ENCODE measurements at places on chromosomes 11 and 22.

DNA sequence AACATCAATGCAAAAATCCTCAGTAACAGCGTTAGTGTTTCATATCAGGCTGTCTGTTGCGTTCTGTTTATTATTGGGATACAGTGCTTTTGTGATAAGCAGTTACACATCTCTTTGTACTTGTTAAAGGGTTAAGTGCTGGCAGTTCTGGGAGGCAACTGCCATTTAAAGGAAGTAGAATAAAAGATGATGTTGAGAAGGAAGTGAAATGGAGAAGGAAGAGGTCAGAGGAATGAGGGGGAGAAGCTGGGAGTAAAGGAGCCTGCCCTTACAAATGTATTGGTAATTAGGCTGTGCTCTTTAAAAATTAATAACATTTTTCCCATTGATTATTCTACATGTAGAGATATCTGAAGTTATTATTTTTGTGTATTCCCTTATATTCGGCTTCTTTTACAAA is 674.7 kb downstream of the NTM start:
- H3K4me3 ChIP-seq, result no peak overlapping the region
- no peaks in the 10 kb centered on the region for H3K4me1 ChIP-seq
- peaks cover 5% of the 10 kb centered on the region for H3K27me3 ChIP-seq

DNA sequence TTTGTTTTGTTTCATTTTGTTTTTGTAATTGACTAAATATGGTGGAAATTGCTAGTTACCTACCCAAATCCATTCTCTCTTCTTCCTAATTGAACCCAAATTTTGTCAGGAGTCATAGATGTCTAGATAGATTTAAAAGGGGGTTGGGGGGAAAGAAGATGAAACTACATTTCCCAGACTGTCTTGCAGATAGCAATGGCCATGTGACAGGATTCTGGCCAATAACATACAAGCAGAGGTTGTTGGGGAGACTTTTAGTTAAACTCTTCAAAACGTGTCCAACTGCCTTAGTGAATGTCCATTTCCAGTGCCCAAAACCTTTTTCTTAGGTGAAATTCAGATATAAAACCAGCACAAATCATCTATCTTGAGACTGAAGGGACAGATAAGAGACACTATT is 583.9 kb upstream of the API5 start:
- H3K4me1 ChIP-seq, result no peaks in the 10 kb centered on the region
- no peaks in the 10 kb centered on the region for H3K36me3 ChIP-seq
- no peak overlapping the region for H3K27ac ChIP-seq
- no peak overlapping the region for H3K4me3 ChIP-seq
- no peak for DNase-seq

DNA sequence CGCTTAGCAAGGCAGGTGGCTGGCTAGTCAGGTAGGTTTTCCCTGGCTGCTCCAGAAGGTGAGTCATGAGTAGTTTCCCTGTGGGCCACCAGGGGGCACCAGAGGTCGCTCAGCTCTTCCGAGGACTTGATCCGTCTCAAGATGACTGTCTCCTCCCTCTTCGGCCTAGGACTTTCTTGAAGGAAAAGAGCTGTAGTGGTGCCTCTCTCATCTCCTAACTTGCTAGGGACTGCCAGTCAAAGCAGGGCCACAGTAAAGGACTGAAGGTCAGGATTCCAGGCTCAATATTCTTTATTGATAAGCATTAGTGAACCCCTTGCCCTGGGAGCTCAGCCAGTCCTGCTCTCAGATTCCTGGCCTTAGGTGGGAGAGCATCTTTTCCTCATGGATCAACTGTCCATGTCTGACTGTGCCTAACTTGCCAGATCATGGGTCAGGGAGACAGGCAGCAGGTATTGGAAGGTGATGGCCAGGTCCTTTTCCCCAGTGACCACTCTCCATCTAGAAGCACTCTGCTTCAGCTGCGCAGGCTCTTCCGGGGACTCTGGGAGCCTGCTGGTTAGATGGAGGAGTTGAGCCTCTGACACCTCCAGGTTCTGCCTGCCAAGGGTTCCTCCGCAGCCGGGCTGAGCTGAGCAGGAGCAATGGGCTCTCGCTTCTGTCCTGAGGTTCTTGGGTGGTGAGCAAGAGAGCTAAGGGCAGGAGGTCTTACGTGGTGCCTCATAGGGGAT is 1.9 kb downstream of the POLD4 start:
- peaks cover 67% of the 10 kb centered on the region for H3K4me1 ChIP-seq
- peak overlapping the region; percentile 100 for H3K27ac ChIP-seq
- H3K27me3 ChIP-seq, result no peaks in the 10 kb centered on the region
- DNase-seq, result peak; percentile 75
- H3K4me3 ChIP-seq, result no peak overlapping the region

GRCh38 chr11:63274776-63275175 is 31.4 kb upstream of the SLC22A25 start:
- H3K27me3 ChIP-seq, result no peaks in the 10 kb centered on the region
- no peak overlapping the region for H3K4me3 ChIP-seq
- H3K36me3 ChIP-seq, result no peaks in the 10 kb centered on the region
- DNase-seq, result no peak
- H3K4me1 ChIP-seq, result no peaks in the 10 kb centered on the region
- H3K27ac ChIP-seq, result no peak overlapping the region

DNA sequence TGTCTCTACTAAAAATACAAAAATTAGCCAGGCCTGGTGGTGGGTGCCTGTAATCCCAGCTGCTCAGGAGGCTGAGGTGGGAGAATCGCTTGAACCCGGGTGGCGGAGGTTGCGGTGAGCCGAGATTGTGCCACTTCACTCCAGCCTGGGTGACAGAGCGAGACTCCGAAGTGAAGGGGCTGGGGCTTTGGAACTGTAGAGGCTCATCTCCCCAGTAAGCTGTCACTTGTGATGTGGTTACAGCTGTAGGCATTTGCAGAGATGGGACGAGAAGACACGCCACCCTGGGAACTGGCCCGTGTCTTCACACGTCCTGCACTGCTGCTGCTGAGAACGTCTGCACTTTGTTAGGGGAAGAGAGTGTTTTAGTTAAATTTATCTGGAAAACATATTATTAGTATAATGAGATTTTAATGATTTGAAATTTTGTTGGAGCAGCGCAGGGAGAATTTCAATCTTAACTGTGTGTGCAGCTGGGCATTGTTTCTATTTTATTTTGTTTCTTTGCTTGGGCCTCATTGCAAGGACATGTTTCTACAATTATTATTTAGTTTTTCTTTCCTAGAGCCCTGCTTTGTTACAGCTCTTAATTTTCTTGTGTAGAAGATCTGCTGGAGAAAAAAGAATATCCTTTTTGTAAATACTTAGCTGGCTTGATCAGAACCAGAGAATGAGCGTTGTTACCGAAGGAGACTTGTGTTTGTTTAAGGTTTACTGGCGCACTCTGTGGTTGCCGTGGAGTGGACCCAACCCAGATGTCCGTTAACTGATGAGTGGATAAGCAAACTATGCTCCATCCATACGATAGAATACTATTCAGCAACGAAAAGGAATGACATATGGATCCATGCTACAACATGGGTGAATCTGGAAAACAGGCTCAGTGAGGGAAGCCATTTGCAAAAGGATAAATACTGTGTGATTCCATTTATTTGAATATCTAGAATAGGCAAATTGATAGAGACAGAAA is 18.4 kb downstream of the PARVB start:
- no peak overlapping the region for H3K27ac ChIP-seq
- no peak for DNase-seq
- H3K4me3 ChIP-seq, result no peak overlapping the region
- peaks cover 18% of the 10 kb centered on the region for H3K4me1 ChIP-seq
- H3K36me3 ChIP-seq, result no peaks in the 10 kb centered on the region

GRCh38 chr22:30314915-30315314 is 11.8 kb downstream of the TBC1D10A start:
- H3K27me3 ChIP-seq, result no peaks in the 10 kb centered on the region
- H3K4me3 ChIP-seq, result no peak overlapping the region
- H3K4me1 ChIP-seq, result peaks cover 62% of the 10 kb centered on the region
- DNase-seq, result no peak
- peak overlapping the region; percentile 30 for H3K27ac ChIP-seq

DNA sequence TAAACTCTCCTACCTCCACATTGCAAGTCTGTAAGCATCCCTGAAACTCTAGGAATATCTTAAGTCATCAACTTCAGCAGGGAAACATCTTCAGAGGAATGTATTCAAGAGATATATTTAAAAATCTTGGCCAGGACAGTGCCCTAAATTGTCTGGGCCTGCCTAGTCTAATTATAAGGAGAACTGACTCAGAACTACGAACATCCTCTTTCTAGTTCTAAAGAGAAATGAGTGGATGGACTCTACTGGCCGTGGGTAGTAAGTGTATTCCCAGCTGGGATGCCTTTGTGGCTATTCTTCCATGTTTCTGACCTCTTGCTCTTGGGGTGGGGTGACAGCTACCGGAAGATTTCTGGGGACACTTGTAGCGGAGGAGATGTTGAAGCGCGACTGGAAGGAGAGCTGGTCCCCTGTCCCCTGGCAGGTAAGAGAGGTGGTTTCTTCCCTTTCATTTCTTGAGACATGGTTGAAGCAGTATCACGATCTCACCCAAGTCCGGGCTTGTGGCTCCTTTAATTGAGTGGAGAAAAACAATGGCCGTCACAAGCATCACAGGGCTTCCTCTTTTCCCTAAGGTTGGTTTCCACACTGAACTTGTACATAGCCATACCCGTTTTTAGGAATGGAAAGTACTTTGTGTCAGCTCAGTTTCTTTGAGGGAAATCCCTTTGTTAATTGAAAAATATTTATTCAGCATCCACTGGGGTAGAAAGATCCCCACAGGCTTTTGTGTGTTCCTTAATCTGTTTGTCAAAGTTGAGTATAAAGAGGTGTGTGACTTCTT is 97.7 kb upstream of the SORL1-AS1 start:
- no peak overlapping the region for H3K4me3 ChIP-seq
- no peak overlapping the region for H3K27ac ChIP-seq
- H3K27me3 ChIP-seq, result no peaks in the 10 kb centered on the region
- H3K4me1 ChIP-seq, result no peaks in the 10 kb centered on the region
- peaks cover 33% of the 10 kb centered on the region for H3K36me3 ChIP-seq
- no peak for DNase-seq

- H3K4me1 ChIP-seq, result peaks cover 6% of the 10 kb centered on the region
- no peaks in the 10 kb centered on the region for H3K36me3 ChIP-seq
- no peak for DNase-seq
- no peak overlapping the region for H3K27ac ChIP-seq
These were observed 30.4 kb upstream of the CD5 start for GRCh38 chr11:61071913-61072312.

- H3K4me1 ChIP-seq, result peaks cover 4% of the 10 kb centered on the region
- no peak for DNase-seq
- no peak overlapping the region for H3K4me3 ChIP-seq
- H3K27ac ChIP-seq, result no peak overlapping the region
- H3K27me3 ChIP-seq, result peaks cover 11% of the 10 kb centered on the region
These were observed 17.9 kb downstream of the APLNR start for GRCh38 chr11:57219021-57219627.

GRCh38 chr11:113474362-113475159 is 637 bp downstream of the DRD2 start:
- H3K4me3 ChIP-seq, result peak overlapping the region; percentile 38
- peak; percentile 95 for DNase-seq
- peaks cover 17% of the 10 kb centered on the region for H3K4me1 ChIP-seq

DNA sequence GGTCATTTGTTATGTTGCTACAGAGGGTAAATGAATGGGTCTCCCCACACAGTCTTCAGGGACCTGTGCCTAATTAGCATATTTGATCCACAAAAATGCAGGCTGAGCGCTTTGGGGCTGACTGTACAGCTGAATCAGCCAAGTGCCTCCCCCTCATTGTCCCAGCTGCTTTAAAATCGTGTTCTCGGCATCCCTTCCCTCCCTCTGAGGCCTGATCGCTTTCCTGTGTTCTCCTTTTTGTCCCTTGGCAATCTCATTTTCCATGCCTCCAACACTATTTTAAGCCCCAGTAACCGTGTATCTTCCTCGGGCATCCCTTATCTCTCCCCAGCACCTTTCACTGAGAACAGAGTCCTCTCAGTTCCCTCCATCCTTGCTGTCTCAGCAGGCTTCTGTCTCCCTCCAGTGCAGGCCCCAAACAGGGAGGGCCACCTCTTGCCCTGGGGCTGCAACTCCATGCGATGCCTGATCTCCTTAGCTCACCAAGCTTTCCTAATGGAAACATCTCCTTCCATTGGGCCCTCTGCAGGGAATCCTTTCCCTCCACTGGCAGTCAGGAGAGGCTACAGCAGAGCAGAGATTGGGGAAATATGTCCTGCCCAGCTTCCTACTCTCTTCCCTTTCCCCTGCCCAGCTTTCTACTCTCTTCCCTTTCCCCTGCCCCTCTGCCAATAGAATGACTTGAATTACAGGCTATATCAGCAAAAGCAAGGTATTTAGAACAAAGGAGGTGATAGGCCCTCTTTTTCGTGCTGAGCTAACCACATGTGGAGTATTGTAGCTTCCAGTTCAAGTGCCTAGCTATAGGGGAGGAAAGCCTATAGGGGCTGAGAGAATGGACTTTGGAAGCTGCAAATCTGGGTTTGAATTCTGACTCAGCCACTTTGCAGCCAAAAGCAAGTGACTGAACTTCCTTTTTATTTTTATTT is 13.8 kb downstream of the UQCR10 start:
- H3K4me1 ChIP-seq, result peaks cover 59% of the 10 kb centered on the region
- H3K4me3 ChIP-seq, result no peak overlapping the region
- H3K27me3 ChIP-seq, result no peaks in the 10 kb centered on the region
- H3K36me3 ChIP-seq, result no peaks in the 10 kb centered on the region
- H3K27ac ChIP-seq, result peak overlapping the region; percentile 11

- H3K4me3 ChIP-seq, result no peak overlapping the region
- no peaks in the 10 kb centered on the region for H3K4me1 ChIP-seq
- no peak for DNase-seq
- no peak overlapping the region for H3K27ac ChIP-seq
These were observed 41.6 kb downstream of the FDX1 start for GRCh38 chr11:110471371-110471770.

GRCh38 chr11:106466521-106467080 is 389.1 kb downstream of the AASDHPPT start:
- H3K36me3 ChIP-seq, result no peaks in the 10 kb centered on the region
- H3K4me1 ChIP-seq, result peaks cover 34% of the 10 kb centered on the region
- peak; percentile 82 for DNase-seq
- no peaks in the 10 kb centered on the region for H3K27me3 ChIP-seq

- H3K36me3 ChIP-seq, result no peaks in the 10 kb centered on the region
- H3K27me3 ChIP-seq, result no peaks in the 10 kb centered on the region
- peak overlapping the region; percentile 0 for H3K4me3 ChIP-seq
- DNase-seq, result peak; percentile 56
- peaks cover 30% of the 10 kb centered on the region for H3K4me1 ChIP-seq
These were observed 60.2 kb downstream of the CDKN1C start for GRCh38 chr11:2825261-2825888.

GRCh38 chr11:123378096-123378495 is 52.0 kb upstream of the GRAMD1B start:
- no peak for DNase-seq
- H3K4me1 ChIP-seq, result no peaks in the 10 kb centered on the region
- no peak overlapping the region for H3K4me3 ChIP-seq
- H3K36me3 ChIP-seq, result no peaks in the 10 kb centered on the region

GRCh38 chr11:33214767-33215166 is 42.4 kb upstream of the HIPK3 start:
- H3K4me3 ChIP-seq, result no peak overlapping the region
- no peak for DNase-seq
- H3K4me1 ChIP-seq, result no peaks in the 10 kb centered on the region
- no peaks in the 10 kb centered on the region for H3K27me3 ChIP-seq

DNA sequence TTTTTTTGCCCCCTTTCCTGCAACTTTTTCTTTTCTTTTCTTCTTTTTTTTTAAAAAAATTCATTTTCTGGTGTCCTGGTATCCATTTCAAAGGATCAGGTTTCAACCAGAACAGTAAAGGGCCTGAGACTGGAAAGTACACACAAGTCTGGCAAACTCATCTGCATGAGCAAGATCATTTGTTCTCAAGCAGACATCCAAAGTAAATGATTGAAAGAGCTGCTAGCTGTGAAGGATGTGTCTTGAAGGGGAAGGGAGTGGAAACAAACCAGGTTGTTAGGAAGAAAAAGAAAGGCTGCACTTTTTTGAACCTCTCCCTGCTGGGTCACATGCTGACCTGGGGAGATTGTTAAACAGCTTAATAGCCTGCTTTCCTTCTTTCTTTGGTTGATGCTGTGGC is 5.3 kb downstream of the YAP1 start:
- peaks cover 37% of the 10 kb centered on the region for H3K4me1 ChIP-seq
- H3K4me3 ChIP-seq, result no peak overlapping the region
- peaks cover 11% of the 10 kb centered on the region for H3K36me3 ChIP-seq
- peaks cover 5% of the 10 kb centered on the region for H3K27me3 ChIP-seq
- H3K27ac ChIP-seq, result peak overlapping the region; percentile 59
